HFFc6 (cell line): ENCODE measurements at places on chromosomes 16 and 17. TPM values are rescaled to one million over a fixed set of nuclear protein-coding genes. Genes with fewer than 3 reads are reported as not detected.

The MYO15A gene
- 0.13 to 0.19 TPM (median 0.16 TPM) in 3 replicates for total RNA-seq

The GAS2L2 gene
- total RNA-seq: not detected in 3 replicates

The ITGAX gene
- not detected in 3 replicates for total RNA-seq

The OR1F1 gene
- total RNA-seq: 0.21 TPM in 1 of 3 replicates, not detected in the others

The HOXB8 gene
- not detected in 3 replicates for total RNA-seq

DNA sequence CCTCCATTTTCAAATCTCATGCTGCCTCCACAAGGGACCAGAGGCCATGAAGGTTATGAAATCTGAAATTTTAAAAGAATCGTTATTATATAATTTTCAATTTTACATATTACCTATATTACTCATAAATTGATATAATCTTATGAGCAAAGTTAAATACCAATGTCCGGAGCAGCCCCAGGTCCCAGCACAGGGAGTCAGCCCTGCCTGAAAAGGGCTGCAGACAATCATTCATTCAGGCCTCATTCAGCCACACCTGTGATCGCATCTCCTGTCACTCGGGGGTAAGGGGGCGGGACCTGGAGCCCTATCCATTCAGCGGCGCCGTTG lies 172.5 kb downstream of the AHSP start:
- no peak for DNase-seq

GRCh38 chr17:6381526-6382465 lies 53.1 kb downstream of the AIPL1 start:
- DNase-seq: no peak

- DNase-seq: no peak
These were observed 19.1 kb downstream of the WIPI1 start for GRCh38 chr17:68437979-68438822.

- peak; percentile 85 for DNase-seq
These were observed 33.3 kb downstream of the PECAM1 start for GRCh38 chr17:64357191-64357981.

- DNase-seq: no peak
These were observed 23.7 kb downstream of the NUDT7 start for GRCh38 chr16:77745972-77746371.

- peak; percentile 55 for DNase-seq
These were observed 87.8 kb upstream of the NOL11 start for GRCh38 chr17:67629971-67630320.

DNA sequence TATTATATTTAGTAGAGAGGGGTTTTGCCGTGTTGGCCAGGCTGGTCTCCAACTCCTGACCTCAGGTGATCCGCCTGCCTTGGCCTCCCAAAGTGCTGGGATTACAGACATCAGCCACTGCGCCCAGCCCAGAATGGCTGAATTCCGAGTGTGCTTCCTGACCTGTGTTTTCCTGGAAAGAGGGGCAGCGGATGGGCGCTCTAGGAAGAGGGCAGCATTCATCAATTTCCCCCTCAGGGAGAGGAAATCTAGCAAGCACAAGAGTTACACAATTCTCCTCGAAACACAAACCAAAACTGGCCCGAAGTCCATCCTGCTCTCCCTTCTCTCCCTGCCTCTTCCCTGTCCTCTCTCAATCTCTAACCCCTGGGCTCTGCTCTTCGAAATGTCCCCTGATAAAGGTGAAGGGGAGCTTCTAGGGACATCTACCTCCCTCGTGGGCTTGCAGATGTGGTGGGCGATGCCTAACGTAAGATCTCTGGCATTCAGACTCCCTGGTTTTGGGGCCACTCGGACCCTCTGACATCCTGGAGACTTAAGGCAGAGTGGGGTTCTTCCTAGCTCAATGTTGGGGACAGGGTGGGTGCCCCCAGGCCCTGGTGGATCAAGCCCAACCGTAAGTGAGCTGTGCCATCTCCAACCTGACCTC lies 1.0 kb downstream of the IL27 start:
- no peak for DNase-seq

DNA sequence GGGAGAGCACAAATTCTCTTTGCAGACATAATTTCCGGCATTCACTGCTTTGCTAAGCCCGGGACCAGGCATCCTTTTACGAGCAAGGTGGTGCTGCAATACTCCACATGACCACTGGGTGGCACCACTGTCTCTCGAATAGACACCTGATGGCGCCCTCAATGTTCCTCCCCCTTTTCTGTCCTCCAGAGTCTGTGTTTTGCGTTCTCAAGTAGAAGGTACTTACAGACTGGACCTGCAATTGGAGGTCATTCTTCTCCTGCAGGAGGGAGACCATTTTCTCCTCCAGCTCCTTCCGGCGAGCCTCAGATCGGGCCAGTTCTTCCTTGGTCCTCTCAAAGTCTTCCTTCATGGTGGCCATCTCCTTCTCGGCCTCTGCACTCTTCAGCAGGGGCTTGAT lies 45.2 kb downstream of the MYH13 start:
- DNase-seq: peak; percentile 70

DNA sequence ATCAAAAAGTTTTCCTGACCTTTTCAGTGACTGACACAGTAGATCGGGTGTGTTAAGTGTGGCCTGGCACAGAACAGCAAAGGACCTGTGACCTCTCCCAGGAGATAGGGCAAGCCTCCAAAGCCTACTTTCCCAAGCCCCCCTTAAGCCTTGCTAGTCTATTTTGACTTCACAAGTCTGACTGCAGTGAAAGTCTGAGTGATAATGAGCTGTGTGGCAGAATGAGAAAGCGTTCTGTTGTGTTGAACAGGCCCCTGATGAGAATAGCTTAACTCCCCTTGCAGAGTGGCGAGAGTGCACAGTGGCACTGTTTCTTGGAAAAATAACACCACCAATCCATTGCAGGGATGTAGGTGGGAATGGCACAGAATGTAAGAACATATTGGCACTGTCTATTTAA lies 32.8 kb downstream of the MMD start:
- DNase-seq: no peak

GRCh38 chr16:70523743-70524398 lies at the start of gene SF3B3:
SF3B3 (plus strand) TSS chr16:70523816; CDS start chr16:70526657, 2,841 bp downstream.
- no peak for DNase-seq

DNA sequence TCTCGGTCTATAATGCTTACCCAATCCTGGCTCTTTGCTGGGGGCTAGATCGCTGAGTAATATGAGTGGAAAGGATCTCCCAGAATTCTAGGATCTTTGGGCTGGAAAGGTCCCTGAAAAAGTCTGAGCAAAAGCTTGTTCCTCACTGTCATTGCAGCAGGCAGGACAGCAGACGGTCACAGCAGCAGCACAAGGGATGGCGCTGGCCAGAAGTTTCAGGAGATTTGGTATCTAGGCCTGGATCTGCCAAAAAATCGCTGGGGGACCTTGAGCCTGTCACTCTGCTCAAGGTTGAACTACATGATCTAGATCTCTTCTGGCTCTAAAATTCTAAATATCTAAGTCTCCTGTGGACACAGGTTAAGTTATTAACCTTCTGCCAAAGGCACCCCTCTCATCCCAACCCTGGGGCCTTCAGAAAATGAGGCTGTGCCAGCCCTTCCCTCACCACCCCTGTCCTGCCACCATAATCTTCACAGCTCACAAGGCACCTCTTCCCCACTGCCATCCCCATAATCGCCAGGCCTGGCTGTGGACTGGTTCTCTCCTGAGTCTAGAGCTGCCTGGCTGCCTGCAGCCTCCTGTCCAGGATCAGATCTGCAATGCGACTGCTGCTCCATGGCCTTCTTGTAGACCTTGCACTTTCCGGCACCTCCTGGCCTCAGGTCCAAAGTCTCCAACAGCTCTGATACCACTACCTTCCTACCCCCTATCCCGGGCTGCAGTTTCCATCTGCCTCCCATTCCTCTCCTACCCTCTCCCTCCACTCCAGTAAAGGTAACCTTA lies 10.2 kb downstream of the MYO18A start:
- DNase-seq: no peak

DNA sequence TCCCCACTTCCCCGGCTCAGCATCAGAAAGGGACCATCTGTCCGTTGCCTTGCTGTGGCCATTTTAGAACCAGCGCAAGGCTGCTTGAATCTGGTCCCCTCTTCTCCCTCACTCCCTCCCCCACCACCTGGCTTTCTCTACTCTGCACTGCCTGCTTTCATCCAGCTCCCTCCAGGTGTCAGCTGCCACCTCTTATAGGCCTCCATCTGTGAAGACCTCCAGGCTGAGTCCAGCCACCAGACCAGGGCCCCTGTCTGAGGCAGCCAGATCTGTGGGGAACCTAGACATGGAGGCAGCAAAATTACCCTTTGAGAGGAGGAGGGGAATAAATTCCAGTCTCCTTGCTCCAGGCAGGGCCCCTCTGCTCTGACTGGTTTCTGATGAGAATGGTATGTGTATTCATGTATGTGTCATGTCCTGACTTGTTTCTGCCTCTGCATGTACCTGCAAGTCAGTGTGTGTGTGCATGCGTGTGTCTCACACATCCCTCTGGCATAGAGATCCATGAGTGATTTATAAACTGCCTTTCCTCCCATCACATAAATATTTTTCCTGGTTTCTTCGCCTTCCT lies 21.1 kb downstream of the MINK1 start:
- peak; percentile 38 for DNase-seq

- no peak for DNase-seq
These were observed 48.6 kb upstream of the MYH10 start for GRCh38 chr17:8679126-8679525.

DNA sequence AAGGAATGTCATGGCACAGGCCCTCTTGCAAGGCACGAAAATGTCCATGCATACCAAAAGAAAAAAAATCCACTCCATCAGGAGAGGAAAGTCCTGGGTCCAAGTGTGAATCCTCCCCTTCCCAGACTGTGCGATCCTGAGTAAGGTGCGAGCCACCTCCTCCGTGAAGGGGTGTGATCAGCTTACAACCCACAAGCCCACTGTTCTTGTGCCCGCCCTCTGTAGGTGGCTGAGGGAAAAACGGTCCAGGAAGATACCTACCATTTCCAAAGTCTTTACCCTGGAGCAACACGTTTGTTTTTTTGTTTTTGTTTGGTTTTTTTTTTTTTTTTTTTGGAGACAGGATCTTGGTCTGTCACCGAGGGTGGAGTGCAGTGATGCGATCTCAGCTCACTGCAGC lies 116.5 kb downstream of the ZNF423 start:
- DNase-seq: no peak

DNA sequence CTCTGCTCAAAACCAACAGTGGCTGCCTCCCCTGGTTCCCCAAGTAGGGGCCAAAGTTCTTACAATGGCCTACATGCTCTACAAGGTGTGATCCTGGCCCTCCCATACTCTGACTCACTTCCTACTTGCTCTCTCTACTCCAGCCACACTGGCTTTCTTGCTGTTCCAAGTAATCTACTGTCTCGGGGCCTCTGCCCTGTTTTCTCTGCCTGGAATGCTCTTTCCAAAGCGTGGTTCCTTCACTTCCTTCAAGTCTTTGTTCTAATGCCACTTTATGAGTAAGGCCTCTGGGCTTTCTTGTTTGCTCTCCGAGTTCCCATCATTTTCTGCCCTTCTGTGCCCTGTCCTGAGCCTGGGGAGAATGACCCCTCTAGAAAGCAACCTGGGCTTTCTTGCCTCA lies 4.1 kb upstream of the CDH3 start:
- peak; percentile 63 for DNase-seq
